ENCODE measurements at places on chromosomes 7 and 10. TPM values are rescaled to one million over a fixed set of nuclear protein-coding genes. Genes with fewer than 3 reads are reported as not detected.
A peak's percentile ranks its signal among the peaks of the same experiment; 100 is the strongest.

EPHB6 gene
- total RNA-seq = 55.9 TPM

GRCh38 chr10:1667392-1667791 is 69.9 kb downstream of the ADARB2 start:
- DNase-seq = no peak

DNA sequence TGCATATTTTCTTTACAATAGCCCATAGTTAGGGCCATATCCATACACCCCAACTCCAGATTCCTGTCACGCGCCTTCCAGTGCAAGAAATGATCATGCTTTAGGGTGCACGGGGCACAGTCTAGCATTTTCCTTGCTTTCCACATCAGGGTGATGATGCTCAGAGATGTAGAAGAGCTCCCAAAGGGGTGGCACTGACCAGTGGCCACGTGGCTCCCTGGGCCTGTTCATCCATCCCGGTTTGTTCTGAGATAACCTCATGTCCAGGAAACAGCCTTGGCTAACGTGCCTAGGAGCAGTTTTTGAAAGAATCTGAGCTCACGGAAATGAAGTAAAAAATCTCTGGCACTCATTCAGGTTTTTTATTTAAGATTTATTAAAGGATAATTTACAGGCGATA is 139.3 kb downstream of the GALNT17 start:
- peak; percentile 50 for DNase-seq

DNA sequence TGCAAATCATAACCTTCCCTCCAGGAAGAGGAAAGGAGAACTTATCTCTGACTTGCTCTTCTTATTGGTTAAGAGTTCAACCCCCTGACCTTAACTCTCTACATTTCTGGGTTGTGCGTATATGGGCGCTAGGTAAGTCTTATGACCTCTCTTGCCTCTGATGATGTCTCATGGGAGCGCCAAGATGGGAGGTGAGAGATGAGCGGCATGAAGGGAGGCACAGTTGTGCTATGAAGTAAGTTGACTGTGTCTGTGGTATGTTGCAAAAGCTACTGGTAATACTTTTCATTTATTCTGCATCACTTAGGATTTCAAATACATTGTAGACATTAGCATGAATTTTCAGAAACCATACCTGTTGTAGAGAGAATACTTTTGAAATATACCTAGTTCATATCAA is 59.0 kb downstream of the EXOC6 start:
- no peak for DNase-seq
